AG20443 (cell line): ENCODE measurements at places on chromosomes 12 and 14.

DNA sequence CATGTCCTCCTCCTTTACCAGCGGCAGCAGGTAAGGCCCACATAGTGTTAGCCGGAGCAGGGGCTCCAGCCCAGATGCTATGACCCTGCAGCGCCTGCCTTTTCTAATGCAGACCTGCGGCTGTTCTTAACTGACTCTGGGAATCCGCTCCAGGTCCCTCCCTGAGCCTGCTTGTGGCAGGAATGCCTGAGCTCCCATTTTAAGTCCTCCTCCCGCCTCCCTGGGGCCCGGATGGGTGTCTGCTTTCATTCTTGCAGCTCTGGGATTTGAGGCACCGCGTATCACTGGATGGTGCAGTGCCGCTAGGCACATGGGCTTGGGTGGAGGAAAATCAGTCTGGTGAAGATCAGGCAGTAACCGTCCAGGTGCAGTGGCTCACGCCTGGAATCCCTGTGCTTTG, 7.6 kb downstream of the TSPAN9 start:
- no peak for DNase-seq

DNA sequence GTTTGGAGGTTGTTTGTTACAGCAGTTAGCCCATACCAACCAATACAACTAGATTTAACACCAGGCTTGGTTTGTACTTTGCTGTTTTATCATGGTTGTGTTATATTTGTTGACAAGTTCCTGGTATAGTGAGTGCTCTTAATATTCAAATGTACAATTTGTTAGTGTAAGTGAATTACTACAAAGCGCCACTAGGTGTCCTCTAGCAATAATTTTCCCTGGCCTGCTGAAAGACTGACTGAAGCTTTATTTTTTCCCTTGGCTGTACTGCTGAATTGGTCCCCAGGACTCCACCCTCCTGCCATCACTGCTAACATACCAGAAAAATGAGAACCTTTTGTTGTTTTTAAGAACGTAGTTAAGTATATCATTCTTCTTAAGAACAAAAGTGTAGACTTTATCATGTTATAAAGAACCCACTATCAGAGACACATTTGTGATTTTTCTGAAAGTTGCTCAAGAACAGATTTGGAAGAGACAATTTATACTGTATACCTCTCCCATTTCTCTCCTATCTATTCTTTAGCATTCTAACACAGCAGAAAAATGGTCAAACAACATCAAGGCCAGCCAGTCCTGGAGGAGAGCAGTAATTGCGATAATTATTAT, 75.3 kb upstream of the FAR2 start:
- DNase-seq: peak; percentile 63

- no peak for DNase-seq
Observed at GRCh38 chr14:49962621-49963020, 69.7 kb downstream of the ARF6 start.

DNA sequence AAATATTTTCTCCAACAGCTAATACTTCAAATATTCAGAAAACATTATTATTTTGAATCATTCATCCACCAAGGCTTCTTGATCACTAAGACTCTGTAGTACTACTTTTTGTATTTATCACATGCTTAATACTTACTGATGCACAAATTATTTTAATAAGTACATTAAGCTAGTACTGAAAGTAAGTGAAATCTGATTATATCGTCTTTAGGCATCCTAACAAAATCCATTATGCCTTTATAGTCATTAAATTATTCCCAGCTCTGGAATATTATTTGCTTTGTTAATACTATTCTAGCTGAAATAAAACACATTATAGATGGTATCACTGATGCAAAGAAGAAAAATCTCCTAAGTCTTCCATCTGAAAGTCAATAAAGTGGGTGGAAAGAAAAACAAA, 75.1 kb upstream of the TTC7B start:
- DNase-seq: no peak

DNA sequence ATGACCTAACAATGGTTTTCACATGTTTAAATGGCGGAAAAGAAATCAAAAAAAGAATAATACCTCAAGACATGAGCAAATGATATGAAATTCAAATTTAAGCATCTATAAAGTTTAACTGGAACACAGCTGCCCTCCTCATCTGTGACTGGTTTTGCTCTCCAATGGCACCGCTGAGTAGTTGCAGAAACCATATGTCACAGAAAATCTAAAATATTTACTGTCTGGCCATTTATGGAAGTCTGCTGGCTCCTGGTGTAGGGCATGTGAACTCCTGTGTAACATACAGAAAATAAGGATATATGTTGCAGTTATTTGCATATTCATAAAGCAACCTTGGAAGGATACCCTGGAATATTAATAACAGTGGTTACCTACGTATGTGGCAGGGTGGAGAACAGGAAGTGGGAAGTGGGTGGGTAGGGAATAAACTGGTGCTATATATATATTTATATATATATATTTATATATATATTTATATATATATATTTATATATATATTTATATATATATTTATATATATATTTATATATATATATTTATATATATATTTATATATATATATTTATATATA, 48.4 kb downstream of the LTBP2 start:
- DNase-seq: no peak

- DNase-seq: no peak
Observed at GRCh38 chr14:90341784-90342183, 10.0 kb upstream of the NRDE2 start.

- no peak for DNase-seq
Observed at GRCh38 chr14:52724360-52724644, 5.7 kb upstream of the STYX start.

- no peak for DNase-seq
Observed at GRCh38 chr12:105076913-105077312, 7.3 kb downstream of the ALDH1L2 start.

DNA sequence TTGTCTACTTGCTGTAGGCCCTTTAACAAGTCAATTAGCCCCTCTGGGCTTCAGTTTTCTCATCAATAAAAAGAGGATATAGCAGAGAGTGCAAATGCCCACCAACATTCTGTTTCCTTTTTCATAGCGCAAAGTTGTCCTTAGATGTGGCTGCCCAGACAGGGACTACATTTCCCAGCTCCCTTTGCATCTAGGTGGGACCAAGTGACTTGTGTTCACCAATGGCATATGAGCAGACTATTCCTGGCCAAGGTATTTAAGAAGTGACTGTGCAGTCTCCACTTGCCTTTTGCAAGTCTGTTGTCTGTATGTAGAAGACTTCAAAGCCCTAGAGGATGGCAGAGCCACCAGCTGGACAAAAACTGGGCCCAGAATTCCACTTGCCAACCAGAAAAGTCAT, 59.7 kb downstream of the DAO start:
- DNase-seq: peak; percentile 20

DNA sequence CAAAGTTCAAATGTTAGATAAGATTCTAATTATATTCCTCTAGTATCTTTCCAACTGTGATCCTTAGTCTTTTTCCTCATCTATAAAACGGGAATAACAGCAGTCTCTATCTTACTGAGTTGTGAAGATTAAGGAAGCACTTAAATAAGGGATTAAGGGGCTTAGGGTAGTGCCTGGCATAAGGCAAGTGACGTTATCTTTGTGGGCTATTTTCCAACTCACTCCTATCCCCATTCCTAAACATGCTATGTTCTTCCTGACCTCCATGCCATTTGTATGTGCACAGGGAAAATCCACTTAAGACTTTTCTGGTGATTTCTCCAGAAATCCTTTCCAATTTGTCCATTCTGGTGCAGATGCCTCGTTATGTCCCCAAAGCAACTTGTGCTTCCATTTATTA, 33.3 kb downstream of the SUPT16H start:
- no peak for DNase-seq

GRCh38 chr12:103882861-103883596, 42.0 kb upstream of the NT5DC3 start:
- DNase-seq: no peak

GRCh38 chr12:116406529-116406928, 129.0 kb upstream of the MED13L start:
- DNase-seq: peak; percentile 88

- no peak for DNase-seq
Observed at GRCh38 chr12:26014085-26014484, 55.6 kb downstream of the RASSF8 start.

GRCh38 chr14:105294142-105294597, 6.6 kb downstream of the BRF1 start:
- peak; percentile 44 for DNase-seq

DNA sequence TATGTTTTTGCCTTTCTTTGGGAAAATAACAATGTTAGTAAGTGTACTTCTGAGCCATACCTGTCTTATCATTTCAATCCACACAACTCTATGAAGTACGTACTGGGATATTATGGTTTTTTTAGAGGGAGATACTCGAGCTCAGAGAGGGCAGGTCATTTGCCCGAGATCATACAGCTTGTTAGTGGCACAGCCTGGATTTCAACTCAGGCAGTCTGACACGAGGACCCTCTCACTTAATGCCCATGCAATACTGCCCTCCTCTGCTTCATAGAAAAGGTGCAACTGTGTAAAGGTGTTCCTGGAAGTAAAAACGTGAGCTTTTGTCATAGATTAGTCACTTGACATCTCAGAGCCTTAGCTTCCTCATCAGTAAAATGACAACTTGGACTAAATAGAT, 128.0 kb downstream of the NDUFA12 start:
- no peak for DNase-seq

GRCh38 chr14:96756745-96757144, 40.4 kb upstream of the VRK1 start:
- no peak for DNase-seq
